ENCODE measurements at places on chromosomes 1 and 21.

GRCh38 chr1:190759807-190760206, 282.1 kb upstream of the BRINP3 start:
- DNase-seq, result no peak

- peak; percentile 21 for DNase-seq
Observed at GRCh38 chr1:186680245-186681061, at the start of gene PTGS2. PTGS2 (minus strand) TSS chr1:186680423; CDS start chr1:186680290, 133 bp downstream.

GRCh38 chr1:2860476-2861142, 59.1 kb upstream of the TTC34 start:
- no peak for DNase-seq

GRCh38 chr1:23100074-23100748, 68.4 kb downstream of the LUZP1 start:
- peak; percentile 47 for DNase-seq

DNA sequence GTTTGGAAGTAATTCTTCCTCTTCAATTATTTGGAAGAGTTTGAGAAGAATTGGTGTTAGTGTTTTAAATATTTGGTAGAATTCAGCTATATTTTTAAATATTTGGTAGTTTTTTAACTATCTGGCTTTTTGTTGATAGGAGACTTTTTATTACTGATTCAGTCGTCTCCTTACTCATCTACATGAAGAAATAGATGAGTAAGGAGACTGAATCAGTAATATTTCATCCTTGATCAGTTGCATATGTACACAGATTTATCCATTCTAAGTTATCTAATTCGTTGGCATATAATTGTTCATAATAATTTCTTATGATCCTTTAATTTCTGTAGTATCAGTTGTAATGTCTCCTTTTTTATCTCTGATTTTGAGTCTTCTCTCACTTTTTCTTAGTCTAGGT, 224.1 kb downstream of the GPR52 start:
- no peak for DNase-seq

DNA sequence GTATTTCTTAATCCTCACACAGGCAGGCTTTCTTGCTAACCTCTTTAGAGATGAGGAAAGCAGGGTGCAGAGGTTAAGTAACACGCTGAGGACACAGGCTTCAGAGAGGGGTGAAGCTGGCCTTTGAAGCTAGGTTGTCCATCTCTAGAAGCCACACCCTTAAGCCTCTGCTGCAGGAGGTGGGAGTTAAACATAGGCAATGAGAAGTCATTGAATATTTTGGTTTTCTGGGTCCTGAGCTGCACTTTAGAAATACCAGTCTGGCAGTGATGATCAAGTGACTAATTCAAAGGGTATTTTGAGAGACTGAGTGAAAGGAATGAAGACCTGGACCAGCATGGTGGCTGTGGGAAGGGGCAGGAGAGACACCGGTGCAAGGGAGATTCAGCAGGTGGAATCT, 9.9 kb downstream of the KCNJ15 start:
- DNase-seq, result no peak

- DNase-seq, result no peak
Observed at GRCh38 chr1:14654554-14654953, 56.1 kb downstream of the KAZN start.

DNA sequence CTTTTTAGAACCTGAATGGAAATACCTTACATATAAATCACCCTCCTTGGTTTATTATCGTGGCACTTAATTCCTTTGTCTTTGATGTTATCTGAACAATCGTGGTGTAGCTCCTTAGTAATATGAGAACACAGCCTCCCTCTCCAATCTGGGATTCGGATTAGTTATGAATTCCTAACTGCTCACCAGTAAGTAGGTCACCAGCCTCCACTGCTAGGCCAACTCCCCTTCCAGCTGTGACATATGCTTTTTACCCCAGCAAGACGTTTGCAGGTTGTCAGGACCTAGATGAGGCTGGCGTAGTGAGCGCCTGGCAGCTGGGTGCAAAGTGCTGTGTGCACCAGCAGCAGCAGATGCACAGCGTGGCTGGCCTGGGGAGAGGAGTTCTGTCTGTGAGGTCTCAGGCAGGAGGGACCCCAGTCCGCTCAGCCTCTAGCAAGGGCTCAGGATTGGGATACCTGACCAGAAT, 38.2 kb downstream of the NTPCR start:
- DNase-seq, result no peak
